ENCODE measurements at places on chromosomes 1 and 21.

GRCh38 chr1:155242805-155243358 lies 12.4 kb downstream of the ENTREP3 start:
- H3K4me1 ChIP-seq, result peaks cover 5% of the 10 kb centered on the region
- H3K36me3 ChIP-seq, result peaks cover 4% of the 10 kb centered on the region
- no peak overlapping the region for H3K27ac ChIP-seq
- no peaks in the 10 kb centered on the region for H3K27me3 ChIP-seq

GRCh38 chr1:30976143-30976542 lies 67.6 kb upstream of the SDC3 start:
- H3K4me1 ChIP-seq, result 0 out of 2 replicates have a peak, but pooled peaks cover 1% of the 10 kb centered on the region
- H3K27ac ChIP-seq, result no peak overlapping the region
- no peak for DNase-seq
- peaks cover 11% of the 10 kb centered on the region for H3K36me3 ChIP-seq
- H3K27me3 ChIP-seq, result no peaks in the 10 kb centered on the region

- no peaks in the 10 kb centered on the region for H3K36me3 ChIP-seq
- no peaks in the 10 kb centered on the region for H3K4me1 ChIP-seq
- DNase-seq, result no peak
- no peaks in the 10 kb centered on the region for H3K27me3 ChIP-seq
- no peak overlapping the region for H3K27ac ChIP-seq
- no peak overlapping the region for H3K4me3 ChIP-seq
These were observed 101.8 kb downstream of the PRDM16 start for GRCh38 chr1:3170561-3171453.

GRCh38 chr1:207397525-207397926 lies 56.6 kb upstream of the CR2 start:
- no peak overlapping the region for H3K4me3 ChIP-seq
- no peaks in the 10 kb centered on the region for H3K27me3 ChIP-seq
- H3K36me3 ChIP-seq, result no peaks in the 10 kb centered on the region
- DNase-seq, result no peak
- no peak overlapping the region for H3K27ac ChIP-seq

DNA sequence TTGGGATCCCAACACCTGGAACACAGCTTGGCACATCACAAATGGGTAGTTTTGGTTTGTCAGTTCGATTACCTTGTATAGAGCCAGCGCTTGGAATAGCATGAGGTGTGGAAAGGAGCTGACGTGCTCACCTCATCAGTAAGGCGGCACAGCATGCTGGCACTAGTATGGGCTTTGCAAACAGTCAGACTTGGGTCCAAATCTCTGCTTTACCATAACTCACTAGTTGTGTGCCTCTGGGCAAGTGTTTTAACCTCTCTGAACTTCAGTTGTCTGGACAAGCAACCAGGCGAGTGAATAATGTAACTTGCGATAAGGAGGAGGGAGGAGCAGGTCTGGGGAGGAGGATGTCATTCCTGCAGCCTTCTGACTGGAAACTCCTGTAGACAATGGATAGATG lies 26.3 kb upstream of the NEK2 start:
- no peak overlapping the region for H3K27ac ChIP-seq
- DNase-seq, result no peak
- no peaks in the 10 kb centered on the region for H3K4me1 ChIP-seq
- H3K4me3 ChIP-seq, result no peak overlapping the region
- peaks cover 2% of the 10 kb centered on the region for H3K27me3 ChIP-seq
- H3K36me3 ChIP-seq, result no peaks in the 10 kb centered on the region

DNA sequence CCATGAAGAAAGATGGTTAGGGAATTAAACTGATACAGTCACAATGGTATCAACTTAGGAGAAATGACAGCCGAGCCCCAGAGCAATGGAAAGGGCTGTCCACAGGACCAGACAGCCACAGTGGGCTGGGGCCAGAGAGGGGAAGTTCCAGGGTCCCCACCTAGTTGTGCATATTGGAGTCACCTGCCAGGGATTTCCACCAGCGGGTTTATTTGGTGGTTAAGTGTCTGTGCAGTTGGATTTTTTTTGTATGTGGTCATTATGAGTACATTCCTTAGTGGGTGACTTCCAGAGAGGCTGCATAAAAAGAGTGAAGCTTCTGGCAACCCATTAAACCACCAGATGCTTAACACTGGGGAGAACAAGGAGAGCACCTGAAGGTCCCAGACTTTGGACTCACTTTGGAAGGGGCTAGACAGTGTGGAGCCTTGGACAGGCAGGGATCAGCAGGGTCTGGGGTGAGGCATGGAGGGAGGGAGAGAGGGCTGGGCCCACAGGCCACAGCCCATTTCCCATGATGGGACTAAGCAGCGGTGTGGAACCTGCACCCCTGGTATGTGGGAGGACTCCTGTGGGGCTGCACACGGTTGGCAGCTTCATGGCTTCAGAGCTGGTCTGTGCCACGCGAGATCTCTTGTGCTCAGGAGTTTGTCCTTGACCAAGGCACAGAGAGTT lies 7.8 kb upstream of the PTTG1IP start:
- H3K27ac ChIP-seq, result no peak overlapping the region
- no peak overlapping the region for H3K4me3 ChIP-seq
- H3K27me3 ChIP-seq, result no peaks in the 10 kb centered on the region
- no peak for DNase-seq

GRCh38 chr1:10050611-10051010 lies 17.9 kb downstream of the UBE4B start:
- no peak for DNase-seq
- no peaks in the 10 kb centered on the region for H3K27me3 ChIP-seq
- H3K36me3 ChIP-seq, result no peaks in the 10 kb centered on the region
- H3K27ac ChIP-seq, result no peak overlapping the region

GRCh38 chr1:150981177-150981804 lies 801 bp upstream of the ANXA9 start:
- no peak overlapping the region for H3K4me3 ChIP-seq
- peaks cover 12% of the 10 kb centered on the region for H3K4me1 ChIP-seq
- peak; percentile 83 for DNase-seq
- H3K36me3 ChIP-seq, result no peaks in the 10 kb centered on the region
- no peak overlapping the region for H3K27ac ChIP-seq

- H3K36me3 ChIP-seq, result no peaks in the 10 kb centered on the region
- H3K27me3 ChIP-seq, result no peaks in the 10 kb centered on the region
- H3K4me1 ChIP-seq, result no peaks in the 10 kb centered on the region
- H3K27ac ChIP-seq, result no peak overlapping the region
- DNase-seq, result no peak
- H3K4me3 ChIP-seq, result no peak overlapping the region
These were observed 16.4 kb downstream of the HEYL start for GRCh38 chr1:39623053-39623452.

DNA sequence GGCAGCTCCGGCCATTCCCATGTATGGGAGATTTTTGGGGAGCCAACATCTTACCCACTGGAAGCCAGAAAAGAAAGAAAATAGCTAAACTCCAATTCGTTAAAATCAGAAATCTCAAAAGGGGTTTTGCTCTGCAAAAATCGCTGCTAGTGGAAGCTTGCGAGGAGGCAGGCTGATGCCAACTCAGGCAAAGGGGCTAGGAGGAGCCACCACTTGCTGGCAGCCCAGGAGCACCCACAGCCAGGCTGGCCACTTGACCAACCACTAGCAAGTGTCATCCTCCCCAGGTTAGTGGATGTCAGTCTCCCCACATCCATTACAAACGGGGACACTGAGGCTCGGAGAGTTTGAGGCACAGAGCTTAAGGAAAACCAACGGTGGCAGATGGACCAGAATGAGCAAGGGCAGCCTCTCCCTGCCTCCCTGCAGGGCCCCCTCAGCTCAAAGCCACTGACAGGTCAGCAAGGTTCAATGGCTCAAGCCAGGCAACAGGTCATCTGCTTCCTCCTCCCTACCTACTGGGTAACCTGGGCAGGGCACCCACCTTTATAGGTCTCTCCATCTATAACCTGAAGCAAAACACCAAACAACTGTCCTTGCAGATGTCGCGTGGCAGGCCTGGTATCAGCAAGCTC lies 10.8 kb downstream of the KCNN3 start:
- no peak overlapping the region for H3K27ac ChIP-seq
- no peaks in the 10 kb centered on the region for H3K27me3 ChIP-seq
- no peak overlapping the region for H3K4me3 ChIP-seq
- no peak for DNase-seq

DNA sequence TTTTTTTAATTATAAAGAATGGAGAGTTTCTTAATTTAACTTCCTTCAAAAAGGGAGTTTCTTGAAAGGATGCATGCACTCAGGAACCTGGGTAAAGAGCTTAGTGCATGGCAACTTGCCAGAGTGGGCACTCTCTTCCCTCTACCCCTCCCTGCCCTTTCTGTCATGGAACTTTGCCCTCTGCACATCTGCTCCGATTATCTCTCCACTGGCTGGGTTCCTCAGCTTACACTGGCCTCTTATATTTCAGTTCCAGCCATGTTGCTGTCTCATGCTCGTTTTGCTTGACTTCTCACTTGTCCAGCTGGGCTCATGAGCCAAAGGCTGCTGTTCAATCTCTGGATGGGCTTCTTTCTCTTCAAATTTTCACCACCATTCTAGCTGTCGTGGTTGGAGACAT lies 87.0 kb downstream of the NCAM2 start:
- no peak overlapping the region for H3K27ac ChIP-seq
- H3K4me1 ChIP-seq, result no peaks in the 10 kb centered on the region
- H3K27me3 ChIP-seq, result no peaks in the 10 kb centered on the region
- DNase-seq, result no peak
- no peak overlapping the region for H3K4me3 ChIP-seq
- no peaks in the 10 kb centered on the region for H3K36me3 ChIP-seq

DNA sequence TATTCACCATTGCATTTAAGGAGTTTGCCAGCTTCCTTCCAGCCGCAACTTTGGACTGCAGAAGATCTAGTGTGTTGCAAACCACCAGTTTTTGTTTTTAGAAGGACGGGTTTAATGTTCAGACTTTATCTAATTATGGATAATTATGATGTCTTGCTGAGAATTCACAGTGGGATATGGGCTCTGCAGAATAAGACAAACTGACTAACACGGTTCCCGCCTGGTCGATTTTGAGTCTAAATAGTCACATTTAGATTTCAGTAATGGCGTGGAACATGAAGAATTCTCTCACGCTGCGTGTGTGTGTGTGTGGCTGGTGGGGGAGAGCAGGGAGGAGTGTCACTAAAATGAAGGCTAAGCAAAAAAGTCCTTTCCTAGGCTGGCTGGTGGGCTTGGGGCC lies 48.5 kb upstream of the DMRTB1 start:
- H3K36me3 ChIP-seq, result no peaks in the 10 kb centered on the region
- no peak overlapping the region for H3K27ac ChIP-seq
- H3K4me3 ChIP-seq, result no peak overlapping the region

- no peak overlapping the region for H3K27ac ChIP-seq
- no peak overlapping the region for H3K4me3 ChIP-seq
- peaks cover 27% of the 10 kb centered on the region for H3K36me3 ChIP-seq
- no peak for DNase-seq
- no peaks in the 10 kb centered on the region for H3K4me1 ChIP-seq
These were observed 12.0 kb downstream of the MIIP start for GRCh38 chr1:12031039-12031980.

DNA sequence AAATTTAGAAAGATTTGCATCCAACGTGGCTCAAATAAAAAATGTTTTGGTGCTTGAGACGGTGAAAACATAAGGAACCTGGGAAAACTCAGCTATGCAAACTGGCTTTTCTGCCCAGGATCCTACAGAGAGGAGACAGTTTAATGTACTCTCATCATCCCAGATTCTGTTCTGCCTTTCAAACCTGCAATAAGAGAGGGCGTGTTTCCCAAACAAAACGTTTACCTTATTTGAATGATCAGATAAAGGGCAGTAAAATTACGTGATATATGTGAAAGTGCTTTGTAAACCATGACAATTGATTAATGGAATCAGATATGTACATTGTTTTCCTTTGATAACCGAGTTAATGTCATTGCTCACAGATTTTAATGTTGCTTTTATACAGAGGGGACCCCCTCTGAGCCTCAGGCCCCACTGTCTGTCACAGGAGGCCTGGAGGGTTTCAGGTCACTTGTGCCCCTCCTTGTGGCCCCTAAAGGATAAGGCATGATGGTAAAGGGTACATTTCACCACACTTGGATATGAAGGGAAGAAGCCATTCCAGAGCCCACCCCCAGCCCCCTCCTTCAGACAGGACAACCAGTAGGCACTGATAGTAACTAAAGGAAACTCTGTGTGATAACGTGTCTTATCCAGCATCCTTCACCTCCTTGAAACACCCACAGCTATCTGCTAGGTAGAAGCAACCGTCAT lies 157.6 kb downstream of the EDEM3 start:
- no peak overlapping the region for H3K27ac ChIP-seq
- no peaks in the 10 kb centered on the region for H3K36me3 ChIP-seq
- no peaks in the 10 kb centered on the region for H3K4me1 ChIP-seq
- no peak for DNase-seq
- H3K27me3 ChIP-seq, result no peaks in the 10 kb centered on the region
- H3K4me3 ChIP-seq, result no peak overlapping the region

- DNase-seq, result no peak
- no peak overlapping the region for H3K4me3 ChIP-seq
- no peaks in the 10 kb centered on the region for H3K27me3 ChIP-seq
- 0 out of 2 replicates have a peak, but pooled peaks cover 2% of the 10 kb centered on the region for H3K4me1 ChIP-seq
- H3K36me3 ChIP-seq, result no peaks in the 10 kb centered on the region
These were observed 80.3 kb upstream of the ARTN start for GRCh38 chr1:43853161-43853921.

GRCh38 chr1:183361081-183361480 lies 57.1 kb downstream of the NMNAT2 start:
- no peaks in the 10 kb centered on the region for H3K36me3 ChIP-seq
- no peak overlapping the region for H3K4me3 ChIP-seq
- H3K27me3 ChIP-seq, result no peaks in the 10 kb centered on the region
- no peak overlapping the region for H3K27ac ChIP-seq
- no peaks in the 10 kb centered on the region for H3K4me1 ChIP-seq
- no peak for DNase-seq

DNA sequence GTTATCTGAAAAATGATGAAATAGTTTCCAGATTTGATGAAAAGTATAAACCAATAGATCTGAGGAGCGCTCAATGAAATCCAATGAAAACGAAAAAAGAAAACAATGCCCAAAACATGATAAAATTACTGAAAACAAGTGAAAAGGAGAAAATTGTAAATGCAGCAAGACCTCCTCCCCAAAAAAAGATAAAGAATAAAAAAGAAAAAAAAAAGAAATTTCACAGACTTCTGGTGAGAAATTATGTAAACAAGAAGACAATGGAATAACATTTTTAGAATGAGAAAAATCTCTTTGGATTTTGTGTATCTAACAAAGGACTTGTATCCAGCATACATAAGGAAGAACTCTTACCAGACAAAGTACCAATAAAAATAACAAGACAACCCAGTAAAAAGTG lies 134.2 kb downstream of the DNAH14 start:
- H3K4me1 ChIP-seq, result no peaks in the 10 kb centered on the region
- H3K4me3 ChIP-seq, result no peak overlapping the region
- no peaks in the 10 kb centered on the region for H3K27me3 ChIP-seq
- H3K27ac ChIP-seq, result no peak overlapping the region
- DNase-seq, result no peak

- H3K4me1 ChIP-seq, result no peaks in the 10 kb centered on the region
- no peak for DNase-seq
- H3K27me3 ChIP-seq, result no peaks in the 10 kb centered on the region
- H3K36me3 ChIP-seq, result no peaks in the 10 kb centered on the region
- no peak overlapping the region for H3K27ac ChIP-seq
These were observed 432 bp downstream of the AKT3 start for GRCh38 chr1:243849421-243850201.

- no peaks in the 10 kb centered on the region for H3K4me1 ChIP-seq
- no peaks in the 10 kb centered on the region for H3K27me3 ChIP-seq
- no peak overlapping the region for H3K4me3 ChIP-seq
- DNase-seq, result no peak
These were observed 35.6 kb downstream of the SHCBP1L start for GRCh38 chr1:182917378-182917777.

Data from iPS DF 6.9 (cell line).